ENCODE measurements at places on chromosomes 16 and 17. TPM values are rescaled to one million over a fixed set of nuclear protein-coding genes. Genes with fewer than 3 reads are reported as not detected.

Gene G6PC1
- total RNA-seq = not detected

Gene TMEM94
- total RNA-seq = 31.3 TPM

DNA sequence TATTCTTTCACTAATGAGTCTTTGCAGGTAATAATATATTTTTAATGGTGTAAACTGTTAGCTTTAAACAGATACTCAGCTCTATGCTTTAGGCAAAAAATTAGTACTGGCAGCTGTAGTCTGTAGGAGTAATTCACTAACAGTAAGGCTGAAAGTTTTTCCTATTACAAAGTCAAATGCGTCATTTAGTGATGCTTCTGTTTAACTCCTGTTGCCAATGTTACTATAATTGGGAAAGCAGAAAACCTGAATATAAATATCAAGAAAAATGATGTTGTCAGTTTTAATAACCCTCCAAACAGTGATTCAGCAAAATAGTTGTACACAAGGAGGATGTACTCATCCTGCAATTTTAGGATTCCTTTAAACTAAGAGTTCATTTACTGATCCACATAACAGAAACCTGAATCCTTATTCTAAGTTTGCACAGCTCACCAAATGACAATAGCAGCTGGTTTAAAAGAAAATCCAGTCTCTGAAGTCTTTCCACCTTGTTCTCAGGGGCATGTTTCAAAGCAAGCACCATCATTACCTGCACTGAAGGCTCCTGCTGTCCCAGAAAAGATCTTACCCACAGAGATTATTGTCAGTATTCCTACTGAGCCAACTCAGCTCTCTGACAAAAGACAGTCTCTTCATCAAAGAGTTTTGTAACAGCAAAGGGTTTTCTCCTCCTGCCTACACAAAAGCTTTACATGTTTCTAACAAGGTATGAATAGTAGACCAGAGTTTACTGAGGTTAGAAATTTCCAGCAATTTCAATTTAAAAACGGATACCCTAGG lies 4.2 kb downstream of the CDR2 start:
- no peak for DNase-seq

DNA sequence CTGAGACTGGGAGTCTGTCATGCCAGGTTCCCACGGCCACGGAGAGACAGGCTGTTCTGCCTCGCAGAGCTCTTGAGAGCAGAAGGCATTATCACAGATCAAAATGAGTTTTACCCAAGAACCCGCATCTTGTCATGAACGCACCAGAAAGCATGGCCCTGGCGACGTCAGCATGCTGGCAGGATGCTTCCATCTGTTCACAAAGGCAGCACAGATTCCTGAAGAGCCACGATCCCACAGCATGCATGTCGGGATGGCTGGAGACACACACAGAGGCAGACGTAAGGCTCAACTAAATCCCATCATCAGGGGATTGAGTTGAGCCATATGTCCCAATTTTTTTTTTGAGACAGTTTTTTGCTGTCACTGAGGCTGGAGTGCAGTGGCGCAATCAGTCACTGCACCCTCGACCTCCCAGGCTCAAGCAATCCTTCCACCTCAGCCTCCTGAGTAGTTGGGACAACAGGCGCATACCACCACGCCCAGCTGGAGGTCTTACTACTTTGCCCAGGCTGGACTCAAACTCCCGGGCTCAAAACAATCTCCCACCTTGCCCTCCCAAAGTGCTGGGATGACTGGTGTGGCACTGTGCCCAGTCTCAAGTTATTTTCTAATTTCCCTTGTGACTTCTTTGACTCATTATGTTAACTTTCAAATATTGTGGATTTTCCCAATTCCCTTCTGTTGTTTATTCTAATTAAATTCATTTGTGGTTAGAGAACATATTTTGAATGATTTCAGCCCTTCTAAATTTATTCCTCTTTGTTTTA lies 11.1 kb downstream of the FANCA start:
- DNase-seq = no peak

GRCh38 chr16:87076950-87077749 lies 240.0 kb downstream of the C16orf95 start:
- DNase-seq = peak; percentile 59
